ENCODE measurements at places on chromosomes 7 and 10.
A peak's percentile ranks its signal among the peaks of the same experiment; 100 is the strongest.

GRCh38 chr10:11835704-11836103 lies 12.5 kb downstream of the PROSER2 start:
- no peak for DNase-seq

DNA sequence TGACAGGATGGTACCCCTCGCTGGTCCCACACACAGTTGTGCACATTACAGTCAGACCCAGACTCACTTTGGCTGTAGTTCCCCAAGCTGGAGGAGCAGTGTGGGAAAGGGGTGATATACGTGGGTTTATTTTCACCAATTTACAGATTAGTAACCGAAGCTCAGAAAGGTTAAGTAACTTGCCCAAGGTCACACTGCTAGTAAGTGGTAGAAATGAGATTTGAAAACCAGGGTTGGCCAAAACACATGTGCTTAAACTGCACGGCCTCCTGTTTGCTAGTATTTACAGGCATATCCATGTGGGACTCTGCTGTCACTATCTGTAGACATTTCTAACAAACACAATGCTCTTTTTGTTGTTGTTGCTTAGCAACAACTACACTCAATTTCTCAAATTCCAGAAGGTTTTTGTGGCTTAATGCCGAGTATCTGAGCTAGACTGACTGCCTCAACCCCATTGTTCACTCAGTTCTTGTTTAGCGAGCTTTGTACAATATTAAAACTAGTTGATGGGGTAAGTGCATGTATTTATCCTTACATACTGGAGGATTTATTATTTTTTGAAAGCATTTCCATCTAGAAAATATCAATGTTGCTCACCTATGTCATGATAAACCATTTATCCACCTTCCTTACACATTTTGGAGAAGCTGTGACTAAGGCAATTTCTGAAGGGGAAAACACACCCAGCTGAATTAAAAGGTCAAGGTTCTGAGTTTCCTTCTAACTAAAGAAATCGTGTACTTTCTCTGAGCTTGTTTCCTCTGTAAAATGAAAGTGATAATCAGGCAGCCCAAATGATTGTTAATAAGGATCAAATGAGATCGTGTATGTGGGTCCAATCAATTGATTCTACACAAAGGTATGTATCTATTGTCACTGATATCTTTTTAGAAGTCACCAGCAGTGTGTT lies 5.3 kb upstream of the TMEM139 start:
- no peak for DNase-seq

GRCh38 chr10:96491303-96491702 lies 22.4 kb downstream of the TLL2 start:
- peak; percentile 22 for DNase-seq

- no peak for DNase-seq
Observed at GRCh38 chr10:77825965-77826364, 100.6 kb downstream of the DLG5 start.

DNA sequence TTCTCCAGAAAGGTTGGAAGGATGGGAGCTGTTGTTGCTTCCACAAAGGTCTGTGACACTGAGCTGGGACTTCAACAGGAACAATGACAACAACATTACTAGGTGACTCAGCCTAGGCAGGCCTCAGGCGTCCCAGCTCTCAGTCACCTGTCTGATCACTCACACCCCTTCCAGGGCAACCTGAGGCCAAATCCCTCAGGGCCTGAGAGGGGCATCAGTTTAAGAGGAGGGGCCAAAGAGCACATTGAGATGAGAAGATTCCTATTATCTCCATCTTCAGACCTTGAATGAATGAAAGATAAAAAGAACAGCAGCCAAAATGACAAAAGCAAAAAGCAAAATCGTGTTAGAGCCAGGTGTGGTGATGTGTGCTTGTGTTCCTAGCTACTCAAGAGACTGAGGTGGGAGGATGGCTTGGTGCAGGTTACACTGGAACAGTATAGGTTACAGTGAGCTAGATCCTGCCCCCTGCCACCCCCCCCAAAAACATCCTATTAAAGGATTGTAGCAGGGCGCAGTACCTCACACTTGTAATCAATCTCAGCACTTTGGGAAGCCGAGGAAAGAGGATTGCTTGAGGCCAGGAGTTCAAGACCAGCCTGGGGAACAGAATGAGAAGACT lies at the start of gene ATG9B:
ATG9B (minus strand) TSS at position 60 of the 622 bp plus-strand sequence. CDS start 71 bp downstream, outside the sequence.
- DNase-seq = no peak

GRCh38 chr10:126312167-126312566 lies 76.1 kb downstream of the ADAM12 start:
- no peak for DNase-seq
